8988T (cell line): ENCODE measurements at places on chromosomes 2 and 18.

DNA sequence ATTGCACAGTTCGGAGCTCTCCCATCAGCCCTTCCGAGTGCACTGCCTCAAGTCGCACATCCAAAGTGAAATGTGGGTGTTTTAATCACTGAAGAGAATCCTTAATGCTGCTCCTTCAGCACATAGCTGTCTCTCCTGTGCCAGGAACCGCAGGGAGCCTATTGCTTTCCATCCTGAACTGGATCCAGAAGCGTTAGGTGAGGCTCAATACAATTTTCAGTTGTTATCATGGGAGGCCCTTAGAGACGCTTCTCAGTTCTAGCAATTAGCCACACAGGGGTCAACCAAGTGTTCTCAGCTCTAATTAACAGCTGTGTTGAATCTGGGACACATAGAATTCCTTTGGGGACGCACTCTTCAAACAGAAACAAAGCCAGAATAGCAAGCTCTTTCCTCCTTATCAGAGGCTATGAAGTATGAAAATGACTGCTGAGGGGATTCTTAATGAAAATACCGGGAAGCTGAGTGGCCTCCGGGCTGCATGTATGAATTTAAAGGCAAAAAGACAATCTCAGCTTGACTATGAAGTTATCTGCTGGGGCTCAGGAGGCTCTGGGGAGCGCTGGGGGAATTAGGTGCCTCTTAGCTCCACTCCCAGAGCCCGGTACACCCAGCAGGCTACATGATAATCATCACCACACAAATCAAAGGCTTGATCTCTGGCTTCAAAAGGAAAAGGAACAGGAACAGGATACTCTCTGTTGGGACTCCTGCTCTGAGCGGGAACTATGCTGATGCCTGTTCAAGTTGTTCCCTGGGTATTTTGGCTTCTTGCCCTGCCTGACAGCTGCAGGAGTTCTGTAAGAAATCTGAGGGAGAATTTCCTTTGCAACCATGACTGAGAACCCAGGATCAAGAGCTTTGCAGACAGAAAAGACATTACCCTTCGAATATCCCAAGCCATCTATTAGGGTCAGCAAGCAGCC lies 55.4 kb upstream of the NCOA1 start:
- DNase-seq = no peak

DNA sequence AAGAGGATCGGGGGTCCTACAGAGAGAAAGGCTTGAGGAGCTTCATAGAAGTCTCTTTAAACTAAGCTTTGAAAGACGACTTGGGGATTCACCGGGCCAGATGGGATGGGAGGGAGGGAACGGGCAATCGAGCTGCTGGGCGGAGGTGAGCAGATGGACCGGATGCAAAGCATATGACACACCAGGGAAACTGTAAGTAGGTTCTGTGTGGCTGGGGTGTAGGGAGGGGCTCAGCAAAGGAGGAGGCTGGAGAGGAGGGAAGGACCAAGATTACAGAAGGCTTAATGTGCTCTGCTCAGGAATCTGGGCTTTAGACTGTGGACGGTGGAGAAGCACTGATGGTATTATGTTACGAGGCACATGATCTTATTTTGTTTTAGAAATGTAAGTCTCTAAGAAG lies 131.5 kb downstream of the MAIP1 start:
- no peak for DNase-seq

- no peak for DNase-seq
These were observed 216.9 kb downstream of the SH3RF3 start for GRCh38 chr2:109345653-109346480.

GRCh38 chr2:7867867-7868266 lies 814.0 kb upstream of the ID2 start:
- no peak for DNase-seq

- no peak for DNase-seq
These were observed 13.4 kb upstream of the WIPF1 start for GRCh38 chr2:174611006-174611405.
